ENCODE measurements at places on chromosomes 11 and 22. TPM values are rescaled to one million over a fixed set of nuclear protein-coding genes. Genes with fewer than 3 reads are reported as not detected.

GRCh38 chr11:125802387-125802786 is 14.5 kb downstream of the PATE3 start:
- DNase-seq: no peak

- no peak for DNase-seq
Observed at GRCh38 chr22:47748957-47749356, 986.5 kb downstream of the TBC1D22A start.

Gene CCS
- total RNA-seq: 41.6 TPM

DNA sequence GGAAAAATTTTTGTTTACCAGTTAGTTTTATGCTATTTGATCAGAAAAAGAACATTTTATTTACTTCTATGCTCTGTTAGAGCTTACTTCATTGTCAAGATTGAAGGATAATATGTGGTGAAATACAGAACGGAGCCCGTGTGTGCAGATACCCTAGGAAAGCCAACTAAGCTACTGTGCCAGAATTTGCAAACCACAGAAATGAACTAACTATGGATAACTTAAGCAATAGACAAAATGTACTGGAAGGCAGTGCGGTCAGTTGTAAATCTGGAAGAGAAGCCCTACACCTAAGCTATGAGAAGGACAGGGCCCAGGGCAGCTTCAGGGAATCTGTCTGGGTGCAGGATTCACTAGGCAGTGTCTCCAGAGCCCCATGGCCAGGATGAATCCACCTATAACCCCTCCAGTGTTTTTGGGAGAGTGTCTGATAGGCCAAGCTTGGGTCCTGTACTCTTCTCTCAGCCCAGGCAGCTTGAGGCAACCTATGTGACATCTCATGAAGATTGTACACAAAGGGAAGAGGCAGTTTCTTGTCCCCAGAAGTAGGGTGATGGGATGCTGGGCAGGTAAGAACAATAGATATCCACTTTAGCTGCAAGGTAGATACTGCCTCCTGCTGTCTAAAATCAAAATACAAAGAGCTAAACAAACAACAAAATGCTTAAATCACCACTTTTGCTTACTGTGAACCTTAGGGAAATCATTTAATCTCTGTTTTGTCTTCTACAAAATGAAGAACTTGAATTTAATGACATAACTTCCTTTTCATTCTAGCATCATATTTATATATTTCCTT is 12.1 kb downstream of the MMP7 start:
- DNase-seq: peak; percentile 50

- DNase-seq: no peak
Observed at GRCh38 chr11:117720061-117720511, 76.9 kb downstream of the DSCAML1 start.

GRCh38 chr11:81449588-81450156 is 1284.0 kb downstream of the FAM181B start:
- DNase-seq: no peak

DNA sequence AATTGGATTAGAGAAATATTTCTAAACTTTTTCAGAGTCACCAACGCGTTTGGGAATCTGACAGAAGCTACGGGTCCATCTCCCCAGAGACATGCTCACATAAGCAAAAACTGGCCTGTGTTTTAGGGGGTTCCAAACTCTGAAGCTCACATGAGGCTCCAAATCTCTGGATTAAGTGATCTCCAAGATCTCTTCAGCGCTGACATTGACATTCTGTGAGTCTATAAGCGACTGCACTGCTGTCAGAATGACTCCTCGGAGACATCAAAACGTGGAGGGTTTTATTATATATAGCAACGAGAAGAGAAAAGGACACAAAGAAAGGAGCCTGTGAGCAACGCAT is 642 bp upstream of the SIK2 start:
- no peak for DNase-seq

Gene BIRC3
- 3.3 TPM for total RNA-seq

Gene TRIM51G
- not detected for total RNA-seq

Gene TBX10
- total RNA-seq: not detected

Gene EHF
- total RNA-seq: not detected

Gene GAL3ST3
- not detected for total RNA-seq

GRCh38 chr11:109654091-109654490 is 232.1 kb downstream of the C11orf87 start:
- DNase-seq: no peak

- DNase-seq: no peak
Observed at GRCh38 chr22:31122196-31122531, 602 bp upstream of the INPP5J start.

GRCh38 chr11:86486261-86487030 is 111.8 kb downstream of the CCDC81 start:
- DNase-seq: peak; percentile 24

Gene BBOX1
- total RNA-seq: not detected

DNA sequence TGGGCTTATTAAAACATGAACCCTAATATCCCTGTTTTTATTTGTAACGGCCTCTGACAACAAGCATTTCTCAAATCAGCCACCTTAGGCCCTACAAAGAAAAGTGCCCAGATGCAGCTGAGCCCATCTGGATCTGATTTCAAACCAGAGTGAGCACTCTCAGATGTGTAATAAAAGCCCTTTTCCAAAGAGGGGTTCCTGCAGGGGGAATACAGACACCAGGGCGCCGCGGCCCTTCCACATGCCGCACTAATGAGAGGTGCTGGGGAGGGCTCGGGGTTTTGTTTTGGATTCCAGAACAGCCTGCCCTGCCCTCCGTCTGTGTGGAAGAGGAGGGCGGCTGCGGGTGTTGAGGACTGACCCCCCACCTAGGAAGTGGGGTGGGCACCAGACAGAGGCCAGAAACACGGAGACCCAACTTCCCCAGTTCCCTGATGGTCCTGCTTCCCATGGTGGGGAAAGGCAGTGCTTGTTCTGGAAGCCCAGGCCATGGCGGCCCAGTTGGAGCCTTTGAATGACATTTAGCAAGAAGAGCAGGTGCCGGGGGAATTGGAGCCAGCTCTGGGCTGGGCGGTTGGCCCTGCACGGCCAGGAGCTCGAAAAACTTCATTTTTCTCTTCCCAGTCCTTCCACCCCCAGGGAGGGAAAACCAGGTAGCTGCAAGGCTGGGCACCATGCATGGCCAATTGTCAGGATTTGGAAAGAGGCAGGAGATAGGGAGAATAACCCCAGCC is 63.7 kb downstream of the MACROD1 start:
- DNase-seq: no peak

DNA sequence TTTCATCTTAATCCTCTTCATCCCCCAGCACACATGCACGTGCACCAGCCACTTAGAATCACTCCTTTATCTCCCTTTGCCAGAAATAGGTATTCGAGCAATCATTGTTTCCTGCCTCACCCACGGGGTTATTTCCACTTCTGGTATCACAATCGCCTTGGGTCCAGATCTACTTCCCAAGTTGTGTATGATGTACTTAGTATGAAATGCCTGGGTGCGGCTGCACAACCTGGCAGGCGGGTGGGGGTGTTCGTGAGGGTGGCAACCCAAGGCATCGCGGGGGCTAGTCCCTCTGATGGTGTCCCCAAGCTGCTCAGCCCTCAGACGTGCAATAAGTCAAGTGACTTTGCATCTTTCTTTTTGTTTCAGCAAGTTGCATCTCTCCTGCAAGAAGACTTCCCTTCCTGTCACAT is 475.6 kb downstream of the MIAT start:
- no peak for DNase-seq

GRCh38 chr22:19406281-19406811 is 25.2 kb downstream of the HIRA start:
- DNase-seq: no peak

GRCh38 chr11:61058583-61059259 is 43.6 kb upstream of the CD5 start:
- no peak for DNase-seq

Gene MMP12
- 0.83 TPM for total RNA-seq

Gene PATE4
- not detected for total RNA-seq

Gene ZP1
- total RNA-seq: under 0.01 TPM

Gene ANGPTL5
- 0.77 TPM for total RNA-seq

DNA sequence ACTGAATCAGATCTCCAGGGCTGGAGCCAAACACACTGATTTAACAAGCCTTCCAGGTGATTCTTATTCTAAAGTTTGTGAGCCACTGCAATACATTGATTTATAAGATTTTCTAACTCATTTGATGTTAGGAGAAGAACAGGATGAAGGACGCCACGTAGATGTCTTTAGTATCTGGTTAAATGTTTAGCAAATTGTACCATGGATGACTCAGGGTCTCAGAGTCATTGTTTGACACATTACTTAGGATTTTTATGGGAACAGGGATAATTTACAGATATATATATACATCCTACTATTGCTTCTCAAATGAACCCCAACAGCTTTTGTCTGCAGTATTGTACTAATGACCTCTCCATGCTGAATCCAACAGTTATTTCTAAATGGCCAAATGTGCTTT is 143.1 kb upstream of the DDI1 start:
- DNase-seq: peak; percentile 22

Gene TUB
- total RNA-seq: 9.6 TPM

DNA sequence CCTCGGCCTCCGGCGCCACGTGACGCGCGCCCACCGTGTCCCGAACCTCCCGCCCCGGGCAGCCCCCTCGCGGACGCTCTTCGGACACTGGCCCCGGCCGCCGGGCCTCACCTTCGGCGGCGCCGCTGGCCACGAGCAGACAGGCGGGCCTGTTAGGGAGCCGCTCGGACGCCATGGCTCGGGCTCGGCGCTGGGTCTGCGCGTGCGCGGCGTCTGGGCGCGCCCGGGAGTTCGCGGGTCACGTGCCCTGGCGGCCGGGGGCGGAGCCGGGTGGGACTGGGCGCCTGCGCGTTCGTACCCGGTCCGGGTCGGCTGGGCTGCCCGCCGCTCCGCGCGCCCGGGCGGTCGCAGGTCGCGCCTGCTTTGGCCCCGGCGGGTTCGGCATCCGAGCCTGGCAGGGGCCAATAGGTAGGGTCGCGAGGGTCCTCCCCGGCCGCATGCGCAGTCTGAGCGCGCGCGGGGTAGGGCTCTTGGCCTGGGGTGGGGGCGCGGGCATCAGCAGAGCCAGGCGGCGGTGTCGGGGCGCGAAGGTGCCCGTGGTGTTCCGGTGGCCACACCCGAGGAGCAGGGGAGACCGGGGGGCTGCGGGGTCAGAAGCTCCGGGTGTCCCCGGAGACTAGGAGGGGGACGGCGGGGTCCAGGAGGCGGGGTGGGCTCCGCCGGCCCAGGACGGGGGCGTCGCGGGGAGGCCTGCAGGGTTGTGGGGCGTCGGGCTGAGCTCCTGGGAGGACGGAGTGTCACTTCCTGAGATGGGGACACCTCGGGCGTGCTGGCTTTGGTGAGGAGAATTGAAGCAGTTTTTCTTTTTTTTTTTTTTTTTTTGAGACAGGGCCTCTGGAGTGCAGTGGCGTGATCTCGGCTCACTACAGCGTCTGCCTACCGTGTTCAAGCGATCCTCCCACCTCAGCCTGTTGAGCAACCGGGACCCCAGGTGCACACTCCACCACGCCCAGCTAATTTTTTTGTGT is at the start of gene GATD1:
Gene GATD1, minus strand, starts transcription at position 200 of the 968 bp plus-strand sequence. Its CDS starts 25 bp downstream, at position 175.
- DNase-seq: peak; percentile 71

Gene KLHDC7B
- total RNA-seq: 0.51 TPM

Gene ART5
- 0.77 TPM for total RNA-seq

DNA sequence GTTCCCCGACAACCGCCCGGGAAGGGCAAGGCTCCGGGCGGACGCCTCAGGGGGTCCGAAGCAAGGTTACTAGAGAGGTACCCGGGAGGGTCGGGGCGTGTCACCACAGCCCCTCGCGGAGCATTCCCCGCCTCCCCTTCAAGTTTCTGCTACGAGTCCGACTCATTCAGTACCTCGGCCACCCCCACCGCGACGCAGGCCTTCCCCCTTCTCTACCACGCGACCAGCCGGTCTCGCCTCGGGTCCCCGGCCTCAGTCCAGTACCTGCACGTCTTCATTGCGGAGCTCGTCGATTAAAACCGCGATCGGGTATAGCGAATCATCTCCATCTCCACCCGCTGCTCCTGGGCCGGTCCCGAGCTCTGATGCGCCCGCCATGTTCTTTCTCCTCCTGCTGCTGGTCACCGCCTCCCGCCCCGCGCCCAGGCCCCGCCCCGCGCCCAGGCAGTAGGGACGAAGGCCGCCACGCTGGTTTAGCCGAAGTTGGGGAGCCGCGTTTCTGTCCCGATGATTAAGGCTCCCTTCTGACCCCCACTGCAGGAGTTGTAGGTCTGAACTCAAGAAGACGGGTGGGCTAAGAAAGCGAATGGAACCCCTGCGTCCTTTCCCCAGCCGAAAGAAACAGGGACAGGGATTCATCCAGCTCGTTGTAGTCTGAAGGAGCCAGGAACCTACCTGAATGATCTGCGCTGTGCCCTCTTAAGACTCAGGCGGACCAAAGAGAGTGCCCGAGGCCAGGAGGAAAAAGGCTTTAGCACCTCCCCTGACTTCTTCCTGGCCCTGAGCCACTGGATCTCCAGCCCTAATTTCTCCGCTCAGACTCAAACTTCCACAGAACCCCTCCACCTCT is at the start of gene PPP2R1B:
Gene PPP2R1B, minus strand, starts transcription at position 406 of the 850 bp plus-strand sequence. Its CDS starts 28 bp downstream, at position 378.
- DNase-seq: peak; percentile 65

DNA sequence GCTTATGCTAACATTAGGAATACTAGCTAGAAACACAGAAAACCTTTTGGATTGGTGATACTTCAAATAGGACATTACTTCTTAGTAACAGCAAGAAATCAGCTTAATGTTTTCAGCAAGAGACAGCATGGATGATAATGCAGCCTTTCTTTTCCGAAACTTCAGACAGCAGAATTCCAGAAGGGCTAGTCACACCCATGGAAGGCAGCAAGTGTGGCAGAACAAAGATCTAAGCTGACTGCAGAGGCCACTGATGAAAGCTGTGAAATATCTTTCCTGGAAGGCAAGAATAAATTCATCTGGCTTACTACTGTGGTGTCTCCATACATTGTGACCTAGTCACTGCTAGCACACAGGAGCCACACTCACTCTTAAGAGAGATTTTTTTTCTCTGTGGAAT is 100.3 kb downstream of the CCDC83 start:
- peak; percentile 92 for DNase-seq

- DNase-seq: no peak
Observed at GRCh38 chr11:7844521-7844920, 47.8 kb upstream of the OR5P2 start.

DNA sequence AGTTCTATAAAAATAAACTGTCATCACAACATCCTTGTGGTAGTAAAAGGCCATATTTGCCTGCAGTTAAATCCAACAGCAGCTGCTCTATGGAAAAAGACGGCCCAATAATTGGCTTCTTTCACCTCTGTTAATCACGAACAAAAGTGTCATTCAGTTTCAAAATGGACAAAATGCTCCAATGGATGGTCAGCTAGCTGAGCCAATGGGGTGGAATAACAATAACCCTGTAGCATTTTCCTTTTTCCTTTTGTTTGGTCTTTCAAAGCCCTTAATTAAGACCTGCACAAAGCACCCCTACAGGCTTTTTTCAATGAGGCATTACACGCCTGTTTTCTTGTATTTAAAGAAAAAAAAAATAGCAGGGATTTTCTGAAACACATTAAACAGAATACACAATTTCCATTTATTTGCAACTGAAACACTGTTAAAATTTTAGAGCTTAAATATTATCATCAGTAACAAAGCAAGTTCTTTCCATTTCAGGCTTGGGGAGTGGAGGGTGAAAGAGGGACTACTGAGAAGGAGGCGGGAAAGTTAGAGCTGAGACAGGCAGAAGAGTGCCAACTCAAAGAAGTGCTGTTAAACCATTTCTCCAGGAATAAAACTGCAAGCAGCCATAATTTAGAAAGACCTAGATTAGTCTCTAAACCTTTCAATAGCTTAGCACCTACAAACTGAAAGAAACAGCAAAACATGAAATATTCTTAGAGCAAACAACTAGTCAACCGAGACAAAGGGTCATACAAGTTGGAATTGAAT is 28.7 kb downstream of the LGR4 start:
- DNase-seq: no peak

Gene LBHD1
- total RNA-seq: 3.6 TPM

Gene ZNF70
- 2.8 TPM for total RNA-seq

- DNase-seq: no peak
Observed at GRCh38 chr22:29209624-29209929, 3.9 kb downstream of the EMID1 start.

Gene PGA5
- not detected for total RNA-seq
